ENCODE measurements at places on chromosomes 3 and 15.

- DNase-seq = no peak
Measured at GRCh38 chr15:40787344-40787841, 17.6 kb downstream of the C15orf62 start.

DNA sequence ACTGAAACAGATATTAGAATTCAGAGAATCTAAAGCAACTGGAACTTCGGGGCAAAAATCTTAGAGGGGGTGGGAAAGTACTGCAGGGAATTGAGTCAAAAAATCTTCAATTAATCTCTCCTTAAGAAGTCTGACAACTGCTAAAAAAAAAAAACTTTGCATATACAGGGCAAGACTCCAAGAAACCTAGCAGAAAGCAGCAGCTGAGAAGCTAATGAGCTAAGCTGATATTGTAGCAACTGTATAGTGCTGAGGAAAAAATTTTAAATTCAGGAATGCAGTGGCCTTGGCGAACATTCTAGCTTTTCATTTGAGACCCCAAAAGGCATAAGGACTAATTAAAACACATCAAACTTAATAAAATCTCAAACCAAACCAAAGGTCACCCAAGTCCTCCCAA lies 113.6 kb downstream of the SCAPER start:
- no peak for DNase-seq

GRCh38 chr3:48092270-48092669 lies 76.1 kb upstream of the MAP4 start:
- no peak for DNase-seq

DNA sequence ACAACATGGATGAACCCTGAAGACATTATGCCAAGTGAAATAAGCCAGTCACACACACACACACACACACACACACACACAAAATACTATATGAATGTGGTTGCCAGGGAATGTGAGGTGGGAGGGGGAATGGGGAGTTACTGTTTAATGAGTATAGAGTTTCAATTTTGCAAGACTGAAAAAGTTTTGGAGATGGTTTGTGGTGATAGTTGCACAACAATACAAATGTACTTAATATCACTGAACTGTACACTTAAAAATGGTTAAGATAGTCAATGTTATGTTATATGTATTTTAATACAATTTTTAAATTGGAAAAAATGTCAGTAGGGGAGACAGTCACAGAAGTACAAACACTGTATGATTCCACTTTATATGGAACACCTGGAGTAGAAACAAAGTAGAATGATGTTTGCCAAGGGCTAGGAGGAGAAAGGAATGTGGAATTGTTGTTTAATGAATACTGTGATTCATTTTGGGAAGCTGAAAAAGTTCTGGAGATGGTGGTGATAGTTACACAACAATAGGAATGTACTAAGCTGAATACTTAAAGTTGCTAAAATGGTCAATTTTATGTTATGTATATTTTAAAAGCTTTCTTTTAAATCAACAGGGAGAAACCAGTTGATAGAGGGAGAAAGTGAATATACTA lies 76.6 kb downstream of the RPL39L start:
- DNase-seq = no peak

- no peak for DNase-seq
Measured at GRCh38 chr3:20068512-20069177, 28.4 kb downstream of the KAT2B start.

DNA sequence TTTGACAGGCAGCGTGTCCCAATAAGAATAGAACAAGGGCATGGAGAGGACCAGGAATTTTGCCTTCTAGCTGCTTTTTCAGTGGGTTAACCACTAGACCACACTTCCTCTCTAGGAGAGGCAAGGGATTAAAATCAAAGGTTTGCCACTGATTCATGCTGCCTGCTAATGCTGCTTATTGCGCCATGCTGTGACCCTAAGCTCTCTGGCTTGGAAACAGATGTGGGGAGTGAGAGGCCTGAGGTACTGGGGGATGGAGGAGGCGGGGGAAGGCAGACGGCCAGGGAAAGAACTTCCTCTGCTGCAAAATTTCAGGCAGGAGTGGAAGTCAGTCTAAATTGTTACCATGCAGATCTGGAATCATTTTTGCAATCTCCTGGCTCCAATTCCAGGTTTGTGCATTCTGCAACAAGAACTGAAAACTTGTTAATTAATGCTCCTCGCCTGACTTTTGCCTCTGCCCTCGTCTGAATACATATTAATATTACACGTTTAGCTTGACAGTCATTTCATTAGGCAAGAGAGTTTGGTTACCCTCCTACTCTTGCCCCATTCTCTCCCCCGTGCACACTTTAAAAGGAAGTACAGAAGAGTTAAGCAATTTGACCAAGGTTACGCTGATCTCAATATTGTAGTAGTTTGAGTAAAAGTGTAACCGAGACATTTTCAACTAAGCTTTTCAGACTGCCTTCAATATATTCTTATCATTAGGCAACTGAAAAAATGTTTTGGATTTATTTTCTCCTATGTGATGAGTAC lies 121.7 kb upstream of the SPRED1 start:
- DNase-seq = no peak

GRCh38 chr15:52540374-52541012 lies 11.8 kb upstream of the MYO5A start:
- no peak for DNase-seq

DNA sequence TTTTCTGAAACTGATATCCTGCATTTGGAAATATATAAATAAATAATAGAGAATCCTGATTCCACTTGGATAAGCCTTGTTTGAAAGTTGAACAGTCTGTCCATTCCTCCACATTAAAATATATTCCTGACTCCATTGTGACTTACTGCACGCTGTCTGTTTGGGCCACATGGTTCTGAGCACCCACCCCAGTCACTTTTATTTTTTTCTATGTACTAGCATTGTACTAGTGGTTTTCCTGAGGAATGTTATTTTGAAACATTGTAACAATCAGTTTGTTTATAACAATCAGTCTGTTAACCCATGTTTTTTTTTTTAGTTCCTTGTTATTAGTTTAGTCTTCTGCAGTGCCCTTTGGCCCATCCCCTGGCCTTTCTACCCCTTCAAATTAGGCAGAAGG lies 87.4 kb upstream of the CCNL1 start:
- DNase-seq = no peak

GRCh38 chr3:55683666-55684270 lies 196.7 kb upstream of the WNT5A start:
- DNase-seq = no peak

DNA sequence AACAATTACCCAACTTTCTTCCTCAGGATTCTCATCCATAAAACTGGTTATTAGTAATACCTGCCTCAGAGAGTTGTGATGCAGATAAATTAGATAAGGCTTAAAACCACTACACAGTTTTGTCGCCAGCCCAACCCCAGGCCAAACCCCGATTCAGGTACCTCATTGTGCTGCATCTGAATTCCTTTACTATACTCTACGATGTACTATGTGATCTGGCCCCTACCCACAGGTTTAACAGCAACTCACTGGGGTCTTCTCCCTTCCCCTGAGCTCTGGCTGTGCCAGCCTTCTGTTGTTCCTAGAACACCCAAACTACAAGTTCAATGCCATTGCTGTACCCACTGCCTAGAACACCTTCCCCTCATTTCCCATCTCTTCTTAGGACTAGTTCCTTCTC lies 64.6 kb downstream of the MYO5A start:
- no peak for DNase-seq

DNA sequence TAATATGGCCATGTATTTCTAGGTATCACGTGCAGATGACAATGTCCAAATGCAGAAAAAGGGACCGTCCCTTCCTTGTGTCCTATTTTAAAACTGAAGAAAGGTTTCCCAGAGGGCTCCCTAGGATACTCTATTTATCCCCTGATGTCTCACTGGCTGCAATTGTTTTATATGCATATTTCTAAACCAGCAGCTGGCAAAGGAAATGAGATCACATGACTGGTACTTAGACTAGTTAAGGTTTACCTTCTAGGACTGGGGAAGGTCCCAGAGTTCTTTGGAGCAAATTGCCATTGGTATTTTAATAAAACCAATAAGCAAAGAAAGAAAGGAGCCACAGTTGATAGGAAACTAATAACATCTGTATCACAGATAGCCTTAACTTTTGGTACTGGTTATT lies 29.5 kb downstream of the GTF2E1 start:
- DNase-seq = no peak

- DNase-seq = no peak
Measured at GRCh38 chr3:3666664-3667063, 132.6 kb upstream of the LRRN1 start.

GRCh38 chr15:54841701-54842305 lies 354.9 kb downstream of the RSL24D1 start:
- no peak for DNase-seq

DNA sequence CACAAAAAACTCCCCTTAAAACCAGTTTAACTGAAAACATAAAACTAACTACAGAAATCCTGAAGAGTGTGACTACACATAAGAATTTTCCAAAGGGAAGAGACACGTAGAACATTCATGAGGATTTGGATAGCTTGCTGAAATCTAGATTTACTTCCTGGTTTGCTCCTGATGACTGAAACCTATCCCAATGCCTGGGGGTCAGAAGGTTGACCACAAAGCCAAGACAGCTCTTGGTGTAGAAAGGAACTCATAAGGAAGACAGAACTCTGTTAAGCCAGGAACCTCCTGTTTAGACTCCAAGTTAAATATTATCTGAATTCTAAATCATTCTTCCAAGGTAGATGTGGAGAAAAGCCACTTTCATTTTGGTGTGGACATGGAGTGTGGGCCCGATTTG lies 92.8 kb downstream of the TFG start:
- no peak for DNase-seq

- no peak for DNase-seq
Measured at GRCh38 chr15:26883466-26883865, 16.6 kb downstream of the GABRA5 start.

DNA sequence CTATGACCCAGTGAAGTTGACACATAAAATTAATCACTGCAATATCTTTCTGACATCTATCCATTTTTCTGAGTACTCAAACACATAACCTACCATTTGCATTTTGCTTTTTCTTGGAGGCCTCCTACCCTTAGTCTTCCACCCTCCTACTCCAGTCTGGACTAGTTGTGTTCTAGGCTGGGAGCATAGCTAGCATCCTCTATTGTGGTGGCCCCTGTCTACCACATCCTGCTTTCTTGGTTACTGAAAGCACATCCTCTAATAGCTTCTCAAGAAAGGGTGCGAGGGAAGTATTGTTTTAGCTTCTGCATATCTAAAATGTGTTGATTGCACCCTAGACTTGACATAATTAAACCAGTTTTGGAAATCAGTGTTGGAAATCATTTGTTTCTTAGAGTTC lies 176.5 kb downstream of the THSD4 start:
- no peak for DNase-seq

DNA sequence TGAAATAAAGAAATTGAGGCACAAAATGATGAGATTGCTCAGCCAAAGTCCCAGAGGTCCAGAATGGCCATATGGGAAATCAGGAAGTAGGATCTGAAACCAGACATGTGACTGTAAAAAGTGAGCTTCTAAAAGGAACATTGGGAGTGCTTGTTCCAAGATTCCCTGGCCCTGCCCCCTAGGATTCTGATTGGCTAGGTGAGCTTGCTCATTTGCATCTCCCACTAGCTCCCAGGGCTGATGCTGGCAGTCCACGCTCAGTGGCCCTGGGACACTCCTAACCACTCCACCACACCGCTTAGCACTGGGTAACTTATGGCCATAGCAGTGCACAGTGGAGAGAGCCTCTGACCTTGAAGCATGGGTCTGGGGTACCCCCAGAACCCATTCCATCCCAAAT lies 326.7 kb downstream of the NTRK3 start:
- DNase-seq = no peak

GRCh38 chr3:172905451-172905850 lies 154.9 kb downstream of the ECT2 start:
- DNase-seq = no peak

- no peak for DNase-seq
Measured at GRCh38 chr3:108524537-108524936, 14.1 kb upstream of the MYH15 start.

- no peak for DNase-seq
Measured at GRCh38 chr3:114213627-114214541, 23.5 kb downstream of the ZNF80 start.

- DNase-seq = no peak
Measured at GRCh38 chr3:127750226-127751031, 71.9 kb downstream of the MGLL start.

GRCh38 chr3:119279584-119280243 lies 14.5 kb upstream of the ARHGAP31 start:
- DNase-seq = no peak

DNA sequence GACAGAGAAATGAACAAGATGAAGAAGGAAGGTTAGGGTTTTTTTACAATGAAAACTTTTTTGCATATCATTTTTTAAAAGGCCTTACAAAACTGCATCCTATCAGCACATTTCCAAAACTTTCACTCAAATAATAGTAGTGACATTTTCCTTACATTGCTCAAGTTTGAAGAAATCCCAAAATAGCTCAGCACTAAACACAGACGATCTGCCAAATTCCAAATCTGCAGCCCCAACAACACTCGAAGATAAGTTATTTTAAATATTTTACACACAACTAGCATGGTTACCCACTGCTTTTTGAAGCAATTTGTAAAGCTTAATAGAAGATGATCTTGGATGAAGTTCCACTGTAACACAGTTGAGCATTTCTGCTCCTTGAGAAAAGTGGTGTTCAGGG lies 535.6 kb upstream of the ALCAM start:
- DNase-seq = no peak

DNA sequence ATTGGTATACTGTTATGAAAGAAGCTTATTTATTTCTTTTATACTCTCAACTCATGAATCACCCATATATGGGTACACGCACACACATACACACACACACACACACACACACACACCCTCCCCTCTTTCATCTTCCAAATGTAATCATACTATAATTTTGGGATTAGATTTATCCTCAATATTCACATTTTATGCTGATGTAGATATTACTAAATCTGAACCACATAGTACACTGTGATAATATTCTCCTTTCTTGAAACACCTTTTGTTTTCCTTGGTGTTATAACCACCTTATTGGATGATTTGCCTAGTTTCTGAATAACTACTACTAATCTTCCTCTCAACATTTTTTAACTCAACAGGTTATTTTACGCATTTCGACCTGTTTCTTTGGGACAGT lies 8.1 kb upstream of the GHSR start:
- DNase-seq = no peak

DNA sequence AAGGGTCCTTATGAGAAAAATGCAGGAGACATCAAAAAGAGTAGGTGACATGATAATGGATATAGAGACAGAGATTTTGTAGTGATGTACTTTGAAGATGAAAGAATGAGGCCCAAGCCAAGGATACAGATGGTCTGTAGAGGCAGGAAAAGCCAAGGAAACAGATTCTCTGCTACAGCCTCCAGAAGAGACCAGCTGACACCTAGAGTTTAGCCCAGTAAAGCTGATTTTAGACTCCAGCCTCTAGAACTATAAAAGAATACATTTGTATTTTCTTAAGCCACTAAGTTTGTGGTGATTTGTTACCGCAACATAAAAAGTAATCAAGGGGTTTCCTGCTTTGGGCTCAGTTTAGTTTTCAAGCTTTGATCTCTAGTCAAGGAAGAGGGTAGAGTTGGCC lies 64.8 kb downstream of the STRIT1 start:
- DNase-seq = no peak

GRCh38 chr3:168093790-168094189 lies 1.9 kb downstream of the GOLIM4 start:
- DNase-seq = no peak
